ENCODE measurements at places on chromosomes 4 and X.

DNA sequence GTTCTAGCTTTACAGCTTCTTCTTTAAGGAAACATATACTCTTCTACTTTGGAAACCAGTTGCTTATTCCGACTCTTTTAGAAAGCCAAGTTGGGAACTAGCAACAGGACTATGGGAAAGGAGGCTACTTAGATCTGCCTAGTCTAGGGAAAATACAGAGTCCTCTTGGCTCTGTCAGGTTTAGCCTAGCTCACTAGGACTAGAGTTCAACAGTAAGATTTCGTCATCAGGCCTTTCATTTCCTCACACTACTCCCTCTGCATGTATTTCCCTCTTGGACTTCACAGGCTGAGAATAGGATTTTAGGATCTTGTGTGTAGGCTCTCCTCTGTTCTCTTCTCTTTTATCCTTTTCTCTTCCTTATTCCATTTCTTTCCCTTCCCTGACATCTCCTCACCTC is 409.8 kb downstream of the AR start:
- no peak for DNase-seq

DNA sequence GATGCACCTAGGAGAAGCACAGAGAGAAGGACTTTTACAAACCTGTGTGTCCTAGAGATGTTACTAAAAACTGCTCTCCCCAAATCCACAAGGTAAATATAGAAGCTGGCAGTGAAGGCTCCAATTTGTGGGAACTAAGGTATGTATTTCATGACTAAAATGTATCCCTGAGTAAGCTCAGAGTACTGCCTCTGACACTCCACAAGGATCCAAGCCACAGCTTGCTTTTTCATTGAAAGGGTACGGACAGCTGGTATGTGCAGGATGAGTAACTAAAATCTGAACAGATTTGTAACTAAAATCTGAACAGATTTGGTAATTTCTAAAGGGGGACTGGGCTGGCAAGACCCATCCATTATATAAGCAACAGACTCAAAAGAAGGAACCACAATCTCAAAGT is 187.6 kb downstream of the DCLK2 start:
- no peak for DNase-seq

DNA sequence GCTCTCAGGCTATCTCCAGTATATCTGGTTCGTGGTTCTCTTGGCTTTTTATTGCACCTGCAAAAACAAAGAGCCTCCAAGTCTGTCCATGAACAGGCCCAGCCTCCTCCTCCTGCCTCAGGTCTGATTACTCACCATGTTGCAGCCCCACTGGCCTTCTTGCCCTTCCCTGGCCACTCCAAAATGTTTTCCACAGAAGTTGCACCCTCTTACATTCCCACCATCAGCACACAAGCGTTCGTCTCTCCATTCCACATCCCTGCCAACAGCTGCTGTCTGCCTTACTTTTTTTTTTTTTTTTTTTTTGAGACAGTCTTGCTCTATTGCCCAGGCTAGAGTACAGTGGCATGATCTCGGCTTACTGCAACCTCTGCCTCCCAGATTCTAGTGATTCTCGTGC is 86.7 kb downstream of the RFC1 start:
- DNase-seq: no peak

DNA sequence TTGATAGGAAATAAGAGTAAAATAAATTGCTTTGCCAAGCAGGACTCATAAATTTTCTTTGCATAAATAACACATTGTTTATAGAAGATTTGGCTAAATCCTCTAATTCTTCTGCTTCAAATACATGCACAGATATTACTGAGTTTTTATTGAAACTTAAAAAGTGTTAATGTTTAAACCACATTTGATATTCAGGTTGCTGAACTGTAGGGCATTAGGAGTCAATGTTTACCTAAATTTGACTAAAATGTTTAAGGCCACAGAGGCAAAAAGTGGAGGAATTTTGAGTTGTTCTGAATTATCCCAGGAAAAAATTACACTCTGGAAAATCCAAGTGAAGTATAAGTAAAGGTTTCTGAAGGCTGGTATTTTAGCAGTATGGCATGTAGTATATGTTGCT is 78.7 kb downstream of the FIP1L1 start:
- no peak for DNase-seq

DNA sequence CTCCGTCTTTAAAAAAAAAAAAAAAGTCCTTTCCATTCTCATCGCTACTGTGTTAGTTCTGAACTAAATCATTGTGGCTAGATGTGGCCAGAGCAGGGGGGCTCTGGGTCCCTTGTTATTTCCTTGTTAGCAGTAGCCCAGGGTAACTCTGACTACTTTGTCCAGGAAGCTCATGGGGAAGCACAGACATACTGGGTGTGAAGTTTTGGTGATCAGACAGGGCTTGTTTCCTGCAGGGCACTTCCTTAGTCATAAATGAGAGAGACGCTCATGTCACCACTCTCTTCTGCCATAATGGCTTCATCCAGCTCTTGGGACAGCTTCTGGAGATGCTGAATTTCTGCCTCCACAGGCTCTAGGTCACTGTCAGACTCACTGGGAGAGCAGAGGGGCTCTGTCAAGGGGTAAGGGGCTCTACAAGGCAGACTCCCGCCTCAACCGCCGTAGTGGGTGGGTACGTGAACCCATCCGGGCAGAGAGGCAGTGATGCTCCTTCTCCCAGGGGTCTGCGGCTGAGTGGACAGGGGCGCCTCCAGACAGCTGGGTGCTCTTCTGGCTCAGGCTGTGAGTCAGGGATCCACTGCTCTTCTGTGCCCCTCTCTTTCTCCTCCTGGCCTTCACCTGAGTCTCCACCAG is 12.9 kb downstream of the STIM2 start:
- no peak for DNase-seq

DNA sequence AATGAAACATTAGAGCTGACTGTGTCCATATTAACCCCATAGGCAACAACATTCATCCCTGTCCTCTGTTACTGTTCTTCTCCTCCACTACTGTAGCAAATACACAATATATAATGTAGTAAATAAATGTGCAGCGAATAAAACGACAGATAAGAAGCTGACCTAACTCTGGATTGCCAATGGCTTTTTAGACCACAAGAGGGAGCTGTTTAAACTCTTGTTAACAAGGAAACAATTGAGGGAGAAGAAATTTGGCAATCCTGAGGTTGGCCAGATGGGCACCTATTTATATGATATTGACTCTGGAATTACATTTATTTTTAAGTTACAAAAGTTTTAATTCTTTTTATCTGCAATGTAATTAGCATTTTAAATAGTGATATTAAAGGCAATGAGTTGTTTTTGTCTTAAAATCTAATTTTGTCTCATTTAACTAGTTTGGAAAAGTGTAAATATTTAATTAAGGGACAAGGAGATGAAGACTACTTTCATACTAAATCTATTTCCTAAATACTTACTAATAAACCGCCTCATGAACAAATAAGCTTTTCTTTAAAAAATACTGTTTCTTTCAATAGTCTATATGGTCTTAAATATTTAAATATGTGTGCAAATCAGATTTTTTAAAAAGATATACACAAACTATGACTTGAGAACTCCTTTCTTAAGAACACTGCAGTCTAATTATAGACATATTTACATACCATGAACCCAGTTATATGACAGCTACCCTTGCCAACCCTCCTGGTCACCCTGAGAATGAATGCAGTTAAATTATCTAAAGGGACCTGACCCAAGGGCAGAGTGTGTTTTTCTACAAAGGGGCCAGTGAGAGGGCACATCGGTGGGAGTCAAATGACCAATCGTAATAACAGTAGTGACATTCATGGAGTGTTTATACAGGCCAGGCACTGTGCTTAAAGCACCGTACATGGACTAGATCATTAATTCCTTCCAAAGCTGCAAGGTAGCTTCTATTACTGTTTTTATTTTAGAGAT is 52.9 kb upstream of the HPF1 start:
- DNase-seq: peak; percentile 56

- DNase-seq: no peak
Observed at GRCh38 chrX:138723301-138723700, 11.8 kb upstream of the FGF13 start.

GRCh38 chrX:34631479-34632220 is 25.4 kb downstream of the TMEM47 start:
- no peak for DNase-seq

DNA sequence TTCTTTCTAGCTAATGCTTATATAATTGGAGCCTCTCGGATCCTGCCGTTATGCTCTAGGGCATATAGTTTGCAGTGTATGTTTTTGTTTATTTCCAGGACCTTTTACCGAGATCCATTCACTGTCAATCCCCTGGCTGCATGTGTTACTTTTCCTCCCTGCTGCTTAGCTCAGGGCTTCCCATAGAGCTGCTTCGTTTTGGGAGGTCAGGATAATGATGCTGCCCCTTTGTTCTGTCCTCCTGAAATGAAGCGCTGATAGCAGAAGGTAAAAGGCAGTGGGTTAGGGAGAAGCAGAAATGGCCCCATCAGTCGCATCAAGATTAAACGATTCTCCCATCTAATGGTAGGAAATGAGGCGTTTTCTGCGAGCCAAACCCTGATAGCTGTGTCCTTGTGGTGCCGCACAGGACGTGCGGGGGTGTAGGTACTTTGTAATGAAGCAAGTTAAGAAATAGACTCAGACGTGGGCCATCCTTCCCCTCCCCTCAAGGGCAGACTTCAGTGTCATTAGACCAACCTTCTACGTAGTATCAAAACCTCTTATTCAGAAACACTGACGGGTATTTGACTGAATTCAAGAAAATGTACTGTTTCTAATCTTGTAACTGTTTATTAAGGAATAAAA is 37.3 kb downstream of the AFF2 start:
- DNase-seq: no peak

GRCh38 chr4:121182296-121182695 is 18.2 kb upstream of the TNIP3 start:
- no peak for DNase-seq

- DNase-seq: no peak
Observed at GRCh38 chr4:38072578-38072977, 112.4 kb downstream of the PTTG2 start.

DNA sequence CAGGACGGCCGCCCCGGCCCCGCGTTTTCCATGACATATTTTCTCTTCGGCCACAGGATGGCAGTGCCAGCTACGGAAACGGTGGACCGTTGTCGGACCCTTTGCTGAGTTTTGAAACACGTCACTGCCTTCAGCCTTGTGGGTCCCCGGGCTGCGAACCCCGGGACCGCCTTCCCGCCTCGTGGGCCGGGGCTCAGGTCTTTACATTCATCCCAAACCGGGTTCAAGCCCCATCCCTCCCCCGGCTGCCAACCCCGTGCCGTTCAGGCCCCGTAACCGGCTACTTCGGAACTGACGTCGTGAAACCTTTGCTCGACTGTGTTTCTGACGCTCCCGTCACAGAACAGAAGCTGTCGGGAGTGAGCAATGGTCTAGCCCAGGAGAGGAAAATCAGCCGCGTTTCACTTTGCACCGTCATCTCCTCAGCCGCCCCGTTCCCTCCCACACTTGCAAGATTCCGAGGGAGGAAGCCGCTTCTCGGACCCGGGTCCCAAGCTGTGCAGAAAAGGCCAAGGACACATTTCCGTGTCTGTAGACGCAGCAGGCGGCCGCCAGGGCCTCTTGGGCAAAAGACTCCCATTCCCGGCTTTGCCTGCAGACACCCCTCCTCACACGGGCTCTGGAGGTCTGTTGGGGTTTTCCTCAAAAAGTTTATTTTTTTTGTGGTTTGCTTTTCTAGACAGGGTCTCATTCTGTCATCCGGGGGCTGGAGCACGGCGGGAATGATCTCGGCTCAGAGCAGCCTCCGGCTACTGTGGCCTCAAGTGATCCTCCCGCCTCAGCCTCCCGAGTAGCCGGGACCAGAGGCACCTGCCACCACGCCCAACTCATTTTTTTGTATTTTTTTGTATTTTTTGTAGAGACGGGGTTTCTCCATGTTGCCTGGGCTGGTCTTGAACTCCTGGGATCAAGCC is 41.4 kb upstream of the PPP2R3B start:
- DNase-seq: peak; percentile 67

GRCh38 chr4:163603257-163603656 is 108.8 kb downstream of the TMA16 start:
- DNase-seq: no peak

- no peak for DNase-seq
Observed at GRCh38 chr4:15314974-15315373, 112.9 kb upstream of the C1QTNF7 start.

Data from retina (tissue), 1 donor.